Activated T-helper 9 cell treated with anti-CD3 and anti-CD28 coated beads, Interleukin-2, amount 50 U/mL, for 16 hours (primary cell): ENCODE measurements at places on chromosomes 3 and 15.
A peak's percentile ranks its signal among the peaks of the same experiment; 100 is the strongest.

GRCh38 chr3:79815478-79815877 lies 47.7 kb upstream of the ROBO1 start:
- DNase-seq = no peak

- DNase-seq = no peak
Measured at GRCh38 chr3:13347390-13347950, 72.7 kb downstream of the NUP210 start.

GRCh38 chr3:4533489-4534443 lies 40.6 kb downstream of the ITPR1 start:
- DNase-seq = no peak

DNA sequence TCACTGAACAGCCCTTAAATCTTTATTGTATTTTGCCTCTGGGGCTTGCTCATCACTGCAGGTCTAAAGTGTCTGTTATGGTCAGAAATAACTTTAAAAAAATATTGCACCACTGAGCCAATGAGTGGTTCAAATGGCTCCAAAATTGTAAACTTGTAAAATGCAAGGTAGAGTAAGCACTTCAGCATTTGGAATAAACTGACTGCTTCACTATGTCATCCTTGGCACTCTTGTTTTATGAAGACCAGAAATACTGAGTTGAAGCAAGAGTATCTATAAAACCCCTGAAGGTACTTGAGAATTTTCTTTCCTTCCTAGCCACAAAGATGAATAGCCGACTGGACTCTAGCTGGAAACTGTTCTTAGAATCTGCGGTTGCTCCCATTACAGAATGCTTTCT lies 390.3 kb upstream of the DPH6 start:
- no peak for DNase-seq

- no peak for DNase-seq
Measured at GRCh38 chr15:98321896-98322295, 326.4 kb upstream of the IGF1R start.

- peak; percentile 2 for DNase-seq
Measured at GRCh38 chr3:14988988-14989394, 41.6 kb downstream of the NR2C2 start.

DNA sequence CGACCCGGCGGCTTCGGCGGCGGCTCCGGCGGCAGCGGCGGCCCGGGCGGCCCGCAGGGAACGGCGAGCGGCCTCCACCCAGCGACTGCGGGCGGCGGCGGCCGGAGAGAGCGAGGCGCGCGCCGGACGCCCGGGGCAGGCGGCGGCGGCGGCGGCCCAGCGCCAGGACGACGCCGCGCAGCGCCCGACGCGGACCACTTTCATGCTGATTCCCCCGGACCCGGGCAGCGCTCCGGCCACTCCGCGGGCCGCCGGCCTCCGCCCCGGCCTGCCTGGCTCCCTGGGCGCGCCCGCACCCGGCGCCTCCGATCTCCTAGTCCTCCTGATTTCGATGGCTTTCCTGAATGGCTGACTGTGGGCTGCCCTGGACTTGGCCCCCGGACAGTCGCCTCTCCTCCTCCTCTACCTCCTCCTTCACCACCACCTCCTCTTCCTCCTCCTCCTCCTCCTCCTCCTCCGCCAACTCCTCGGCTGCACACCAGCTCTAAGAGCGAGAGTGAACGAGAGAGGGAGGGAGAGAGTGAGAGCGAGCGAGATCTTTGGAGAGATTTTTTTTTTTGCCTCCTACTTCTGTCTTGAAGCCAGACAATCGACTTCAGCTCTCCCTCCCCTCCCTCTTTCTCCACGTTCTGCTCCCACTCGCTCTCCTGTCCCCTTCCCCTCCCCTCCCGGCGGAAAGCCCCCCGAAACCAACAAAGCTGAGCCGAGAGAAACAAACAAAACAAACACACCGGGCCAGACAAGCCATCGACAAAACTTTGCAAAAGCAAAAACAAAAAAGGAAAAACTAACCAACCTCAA lies 844 bp downstream of the NR2F2 start:
- DNase-seq = no peak

DNA sequence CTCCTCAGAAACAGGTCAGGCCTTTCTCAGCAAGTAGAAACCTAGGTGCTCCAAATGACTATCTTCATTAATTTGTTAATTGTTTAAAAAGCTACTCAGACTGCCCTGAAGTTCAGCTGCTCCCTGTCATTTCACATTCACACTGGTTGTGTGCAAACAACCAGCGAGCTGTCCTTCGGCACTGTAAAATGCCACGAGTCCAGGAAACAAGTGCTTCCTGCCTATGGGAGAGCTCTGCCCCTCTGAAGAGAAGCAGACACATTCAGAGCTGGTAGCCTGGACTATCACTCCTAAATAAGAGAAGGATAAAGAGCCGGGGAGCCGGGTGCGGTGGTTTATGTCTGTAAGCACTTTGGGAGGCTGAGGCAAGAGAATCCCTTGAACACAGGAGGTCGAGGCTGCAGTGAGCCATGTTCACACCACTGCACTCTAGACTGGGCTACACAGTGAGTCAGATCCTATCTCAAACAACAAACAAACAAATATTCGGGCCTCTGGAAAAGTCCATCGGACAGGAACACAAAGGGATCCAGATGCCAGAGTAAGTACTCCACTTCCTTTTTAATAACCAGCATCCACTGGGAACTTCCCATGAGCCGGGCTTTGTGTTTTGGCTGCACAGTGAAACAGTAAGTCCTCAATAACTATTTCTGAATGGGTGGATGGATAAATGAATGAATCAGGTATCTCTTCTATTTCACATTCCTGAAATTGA lies 114.4 kb upstream of the WNT5A start:
- DNase-seq = no peak
